ENCODE measurements at places on chromosomes 16 and 17.

DNA sequence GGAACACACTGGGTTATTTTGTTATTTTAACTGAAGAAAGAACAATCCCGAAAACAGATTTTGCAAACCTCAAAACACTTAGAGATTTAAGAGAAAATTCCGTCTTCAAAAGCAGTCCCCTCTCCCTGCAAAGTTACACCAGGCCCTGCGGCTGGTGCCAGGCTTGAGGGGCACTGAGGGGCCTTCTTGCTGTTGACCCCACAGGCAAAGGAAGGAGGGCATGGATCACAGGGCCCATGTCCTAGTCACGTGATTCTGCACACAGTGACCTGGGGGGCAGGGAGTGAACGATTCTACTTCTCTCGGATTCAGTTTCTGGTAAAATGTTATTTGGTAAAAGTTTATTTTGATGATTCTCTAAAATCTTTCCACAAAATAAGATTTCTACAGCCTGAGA lies 55.3 kb upstream of the FASN start:
- no peak for DNase-seq

GRCh38 chr17:57875290-57876022 lies 25.6 kb upstream of the MRPS23 start:
- DNase-seq, result peak; percentile 78

GRCh38 chr16:35182043-35182677 lies 1722.7 kb downstream of the TP53TG3F start:
- DNase-seq, result no peak

- peak; percentile 79 for DNase-seq
Measured at GRCh38 chr17:74430706-74431567, 951 bp upstream of the GPRC5C start.

DNA sequence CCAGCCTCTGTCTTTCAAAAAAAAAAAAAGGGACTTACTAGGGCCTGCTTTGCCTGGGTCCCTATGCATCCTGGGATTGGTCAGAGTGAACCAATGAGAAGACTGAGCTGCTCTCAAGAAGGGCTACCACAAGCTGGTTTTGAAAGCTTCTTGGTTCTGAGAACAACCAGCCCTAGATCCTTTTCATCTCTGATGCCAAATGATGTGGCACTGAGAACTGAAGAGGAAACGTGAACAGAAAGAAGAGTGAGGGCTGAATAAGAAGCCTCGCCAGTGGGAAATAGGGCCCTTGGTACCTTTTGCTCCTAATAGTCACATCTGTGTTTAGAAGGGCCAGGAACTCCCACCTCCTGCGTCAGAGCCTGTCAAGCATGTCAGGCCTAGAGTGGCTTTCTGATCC lies 10.7 kb downstream of the TACO1 start:
- no peak for DNase-seq

DNA sequence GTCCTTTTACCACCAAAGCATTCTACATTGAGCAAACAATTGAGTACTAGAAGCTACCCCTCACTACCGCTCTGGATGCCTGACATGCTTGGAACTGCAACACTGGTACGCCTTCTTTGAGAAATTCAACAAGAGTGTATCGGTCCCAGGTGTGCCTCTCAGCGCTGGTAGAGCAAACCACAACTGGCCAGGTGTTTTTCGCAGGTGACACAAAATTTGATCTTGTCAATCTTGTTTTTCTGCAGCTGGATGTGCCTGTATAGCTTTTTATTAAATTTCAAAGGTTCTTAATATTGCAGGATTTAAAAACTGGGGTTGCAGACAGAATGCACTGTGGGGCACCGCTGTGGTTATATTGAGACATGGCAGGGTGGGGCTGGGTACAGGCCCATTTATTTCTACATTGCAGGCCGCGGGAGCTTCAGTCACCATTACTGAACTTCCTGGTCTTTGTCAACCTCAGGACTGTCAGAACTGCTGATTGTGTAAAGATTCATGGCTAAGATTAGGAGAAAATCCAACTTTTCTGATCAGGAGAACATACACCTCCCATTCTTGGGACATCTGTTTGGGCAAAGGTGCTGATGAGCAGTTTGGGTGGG lies 4.5 kb upstream of the SNX20 start:
- DNase-seq, result no peak

GRCh38 chr17:9976283-9977179 lies 71.5 kb upstream of the RCVRN start:
- DNase-seq, result no peak

GRCh38 chr17:19313746-19314651 lies 48.5 kb downstream of the B9D1 start:
- no peak for DNase-seq

DNA sequence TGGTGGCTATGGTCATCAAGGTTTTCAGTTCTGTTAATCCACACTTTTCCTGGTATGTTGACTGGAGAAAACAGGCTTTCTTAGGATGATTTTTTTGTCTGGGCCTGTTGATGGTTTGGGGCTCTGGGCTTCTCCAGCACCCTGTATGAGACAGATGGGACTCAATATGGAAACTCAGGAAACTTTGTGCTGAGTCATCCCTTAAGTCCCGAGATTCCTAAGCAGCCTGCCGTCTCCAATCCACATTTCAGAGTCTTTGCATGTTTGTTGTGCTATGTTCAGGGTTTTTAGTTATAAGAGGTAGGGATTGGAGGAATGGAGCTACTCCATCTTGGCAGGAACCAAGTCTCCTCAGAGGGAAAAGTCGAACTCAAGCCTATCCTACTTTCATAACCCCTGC lies 253.3 kb upstream of the FOXF1 start:
- DNase-seq, result no peak

DNA sequence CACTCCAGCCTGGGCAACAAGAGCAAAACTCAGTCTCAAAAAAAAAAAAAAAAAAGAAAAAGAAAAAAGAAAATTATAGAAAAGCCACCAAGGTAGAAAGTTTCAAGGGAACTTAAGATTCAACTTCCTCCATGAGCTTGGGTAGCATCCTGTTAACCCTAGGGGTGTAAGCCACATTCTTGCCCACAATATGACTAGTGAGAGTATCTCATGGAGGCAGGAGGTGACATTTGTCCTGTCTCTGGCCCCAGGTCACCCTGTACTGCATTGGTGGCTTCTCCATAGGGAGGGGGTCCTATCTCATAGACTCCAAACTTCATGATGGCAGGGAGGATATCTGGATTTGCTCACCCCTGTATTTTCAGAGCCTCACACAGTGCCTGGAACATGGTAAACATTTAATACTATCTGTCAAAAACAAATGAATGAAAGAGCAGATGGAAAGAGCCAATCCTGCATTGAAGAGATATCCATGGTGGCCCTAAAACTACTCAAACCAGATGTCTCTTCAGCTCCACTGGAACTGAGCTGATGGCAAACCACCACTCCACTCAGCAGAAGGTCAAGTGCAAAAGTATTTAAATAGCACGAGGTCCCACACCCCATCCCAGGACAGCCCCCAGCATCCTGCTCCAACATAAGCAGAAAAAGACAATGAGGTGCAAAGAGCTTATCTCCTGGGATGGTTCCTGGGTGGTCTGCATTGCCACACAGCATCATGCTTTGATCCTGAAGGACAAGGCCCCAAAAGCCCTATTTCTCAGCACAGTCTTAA lies 50.3 kb downstream of the EMP2 start:
- DNase-seq, result no peak
